Stimulated activated CD4-positive, alpha-beta T cell treated with anti-CD3 and anti-CD28 coated beads, Interleukin-2, amount 100 ng/mL, for 4 hours (primary cell): ENCODE measurements at places on chromosomes 2 and 18.

DNA sequence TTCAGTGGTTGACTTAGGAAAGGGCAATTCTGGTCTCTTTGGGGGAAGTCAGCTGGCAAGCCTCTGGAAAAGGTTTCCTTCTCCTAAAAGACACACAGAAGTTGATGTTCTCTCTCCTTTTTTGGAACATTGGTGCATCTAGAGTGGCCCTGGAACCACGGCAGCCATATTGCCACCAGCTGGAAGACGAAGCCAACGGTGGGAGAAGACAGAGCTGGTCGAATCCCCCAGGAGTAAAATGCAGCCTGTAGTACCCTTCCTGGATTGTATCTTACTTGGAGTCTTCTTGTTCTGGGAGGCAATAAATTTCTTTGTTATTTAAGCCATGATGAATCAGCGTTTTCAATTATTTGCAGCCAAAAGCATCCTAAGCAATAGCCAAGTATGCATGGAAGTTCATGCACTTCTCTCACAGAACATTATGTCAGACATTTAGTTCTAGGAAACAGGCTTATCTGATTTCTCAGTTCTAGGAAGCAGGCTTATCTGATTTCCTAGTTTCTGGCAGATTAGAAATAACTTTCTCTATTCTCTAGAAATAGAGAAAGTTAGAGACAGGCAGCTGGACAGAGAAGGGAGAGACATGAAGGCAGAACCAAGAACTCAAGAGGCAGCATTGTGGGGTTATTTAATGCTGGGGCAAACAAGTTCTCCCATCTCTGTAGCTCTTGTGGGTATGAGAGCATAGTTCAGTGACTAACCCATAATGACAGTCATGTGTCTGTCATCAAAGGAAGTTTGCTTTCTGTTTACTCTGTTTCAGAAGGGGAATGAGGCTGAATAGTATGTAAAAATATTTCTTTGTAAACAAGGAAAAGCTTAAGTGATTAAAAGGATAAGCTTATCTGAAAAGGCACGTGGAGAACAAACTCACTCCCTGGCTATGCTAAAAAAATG lies 40.5 kb upstream of the NABP1 start:
- DNase-seq: no peak

DNA sequence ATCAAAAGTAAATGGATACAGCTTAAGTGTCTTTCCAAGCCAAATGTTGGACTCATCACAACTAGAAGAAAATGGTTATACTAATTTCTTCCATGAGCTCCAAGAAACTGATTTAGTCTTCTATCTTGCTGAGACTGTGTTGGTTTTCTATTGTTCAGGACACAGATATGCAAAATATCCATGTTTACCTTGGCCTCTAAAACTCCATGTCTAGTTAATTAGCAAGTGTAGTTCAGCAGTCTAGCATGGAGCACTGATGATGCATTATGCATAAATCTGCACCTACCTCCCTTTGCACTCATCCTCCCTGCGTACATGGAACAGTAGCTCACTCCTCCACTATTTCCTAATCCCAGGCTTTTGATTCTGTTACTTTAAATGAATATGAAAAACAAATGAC lies 731.4 kb upstream of the CHAC2 start:
- no peak for DNase-seq

DNA sequence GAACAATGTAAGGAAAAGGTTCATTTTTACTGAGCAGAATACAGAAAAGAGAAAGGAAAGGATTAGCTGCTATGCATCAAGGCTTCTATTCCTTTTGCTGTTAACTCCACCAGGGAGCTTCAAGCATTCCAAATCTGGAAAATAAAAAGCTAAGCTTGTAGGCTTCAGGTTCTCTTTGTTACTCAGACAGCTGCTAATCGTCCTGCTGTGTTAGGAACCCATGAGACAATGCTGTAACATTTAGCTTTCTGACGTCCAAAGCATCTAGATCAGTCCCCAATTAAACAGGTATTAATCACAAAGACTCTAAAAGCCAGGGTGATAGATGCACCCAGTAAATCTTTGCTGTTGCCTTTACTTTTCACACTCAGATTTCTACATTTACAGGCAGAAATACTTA lies 103.8 kb downstream of the EPHA4 start:
- no peak for DNase-seq

DNA sequence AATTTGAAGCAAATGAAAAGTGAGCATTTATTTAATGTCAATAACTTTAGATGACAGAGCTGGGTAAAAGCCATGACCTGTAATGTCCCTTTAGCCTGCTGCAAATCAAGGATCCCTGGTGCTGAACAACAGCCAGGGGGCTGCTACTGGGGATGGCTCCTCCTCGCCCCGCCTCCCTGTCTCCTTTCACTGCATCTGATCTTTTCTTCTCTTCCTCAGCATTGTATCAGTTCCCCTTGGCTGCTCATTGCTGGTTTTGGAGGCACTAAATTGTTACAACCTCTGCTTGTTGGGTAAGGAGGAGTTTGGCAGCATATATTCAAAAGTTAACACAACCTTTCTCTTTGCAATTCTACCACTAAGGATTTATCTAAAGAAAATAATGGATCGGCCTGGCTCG lies 236.3 kb upstream of the ID2 start:
- DNase-seq: no peak

DNA sequence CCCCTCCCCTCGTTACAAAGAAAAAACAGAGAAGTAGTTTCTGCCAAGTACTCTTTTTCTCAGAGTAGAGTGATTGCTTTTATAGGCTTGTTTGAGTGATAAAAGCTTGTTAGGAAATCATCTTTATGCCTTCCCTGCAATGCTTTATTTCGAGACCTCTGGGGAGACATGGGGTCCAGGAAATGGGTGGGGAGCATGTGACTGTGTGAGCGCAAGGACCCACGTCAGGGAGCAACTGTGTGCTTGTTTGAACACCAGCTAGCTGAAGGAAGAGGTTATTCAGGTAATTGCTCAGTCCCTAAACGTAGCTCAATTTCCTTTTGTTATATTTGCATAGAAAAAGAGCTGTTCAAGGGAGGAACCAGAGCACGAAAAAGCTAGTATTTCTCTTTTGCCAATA lies 187.3 kb downstream of the FAM210A start:
- DNase-seq: peak; percentile 7

- no peak for DNase-seq
Observed at GRCh38 chr2:54213082-54213481, 42.9 kb downstream of the TSPYL6 start.
